ENCODE measurements at places on chromosomes 5 and 9. TPM values are rescaled to one million over a fixed set of nuclear protein-coding genes. Genes with fewer than 3 reads are reported as not detected.

PPIC gene
- total RNA-seq, result 42.9 TPM

IL3 gene
- not detected for total RNA-seq

KDM3B gene
- 88.8 TPM for total RNA-seq

NEK6 gene
- total RNA-seq, result 15.3 TPM

NUDCD2 gene
- total RNA-seq, result 9.7 TPM

CXCL14 gene
- 4.0 TPM for total RNA-seq

DNA sequence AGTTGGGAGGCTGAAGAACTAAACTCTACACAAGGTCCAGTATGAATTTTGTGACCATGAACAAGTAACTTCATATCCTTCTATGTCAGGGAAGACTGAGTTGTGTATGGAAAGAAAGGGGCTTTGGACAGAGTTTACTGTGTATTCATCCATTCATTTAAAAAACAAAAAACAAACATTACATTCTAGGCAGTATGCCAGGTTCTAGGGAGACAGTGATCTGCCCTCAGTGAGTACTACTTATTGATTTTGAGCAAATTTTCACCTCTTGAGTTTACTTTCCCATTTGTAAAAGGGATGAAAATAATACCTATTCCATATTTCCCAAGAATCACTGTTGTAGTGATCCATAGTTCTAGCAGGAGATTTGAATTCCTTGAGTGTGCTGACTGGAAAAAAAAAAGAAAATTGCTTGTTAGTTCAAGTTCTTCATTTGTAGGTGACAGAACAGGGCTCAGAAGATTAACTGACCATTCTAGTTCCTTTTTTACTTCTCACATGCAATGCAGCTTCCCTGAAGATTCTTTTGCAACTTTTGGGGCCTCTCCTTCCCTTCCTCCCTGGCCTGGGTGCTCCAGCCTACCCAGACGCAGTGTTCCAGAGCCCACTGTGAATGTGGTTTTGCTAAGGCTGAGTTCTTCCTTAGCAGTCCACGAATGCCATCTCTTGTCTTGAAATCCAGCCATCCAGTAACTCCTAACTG lies 2.6 kb upstream of the GAPVD1 start:
- H3K36me3 ChIP-seq, result no peaks in the 10 kb centered on the region
- H3K4me3 ChIP-seq, result no peak overlapping the region
- H3K4me1 ChIP-seq, result peaks cover 17% of the 10 kb centered on the region
- no peaks in the 10 kb centered on the region for H3K27me3 ChIP-seq
- no peak overlapping the region for H3K27ac ChIP-seq
- DNase-seq, result no peak

DNA sequence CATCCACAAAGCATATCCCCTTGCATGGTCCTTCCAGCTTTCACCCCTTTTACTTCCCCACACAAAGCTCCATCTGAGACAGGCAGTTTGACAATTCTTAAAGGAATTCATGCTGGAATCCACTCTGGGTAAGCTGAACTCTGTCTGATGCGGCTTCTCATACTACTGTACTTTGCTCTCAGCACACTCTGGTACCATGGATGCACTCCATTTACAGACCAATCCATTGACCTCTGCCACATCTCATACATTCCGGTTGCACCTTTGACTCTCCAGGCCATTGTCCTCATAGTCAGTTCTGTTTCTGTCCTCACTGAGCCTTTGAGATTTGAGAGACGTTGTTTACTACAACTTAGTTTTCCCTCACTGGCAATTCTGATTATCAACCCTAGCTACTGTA lies 12.2 kb downstream of the SPATA9 start:
- no peak overlapping the region for H3K4me3 ChIP-seq
- H3K27ac ChIP-seq, result peak overlapping the region; percentile 76
- H3K27me3 ChIP-seq, result no peaks in the 10 kb centered on the region
- H3K36me3 ChIP-seq, result no peaks in the 10 kb centered on the region
- DNase-seq, result no peak

DNA sequence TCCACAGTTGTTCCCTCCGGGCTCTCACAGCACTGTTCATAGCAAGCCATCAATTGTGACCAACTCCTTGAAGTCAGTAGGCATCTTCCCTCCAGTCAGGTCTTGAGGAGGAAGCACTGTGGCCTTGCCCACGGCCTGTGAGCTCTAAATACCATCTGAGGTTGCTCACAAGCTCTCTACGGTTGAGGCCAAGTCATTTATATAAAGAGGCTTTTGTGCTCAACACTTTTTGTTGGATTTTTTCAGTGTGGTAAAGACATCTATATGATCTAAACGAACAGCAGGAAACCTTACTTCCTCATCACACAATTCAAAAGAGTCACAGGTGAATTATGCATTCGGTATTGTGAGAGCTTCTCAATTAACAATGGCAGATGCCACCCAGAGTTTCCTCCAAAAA lies 97.3 kb downstream of the ZNF462 start:
- peaks cover 33% of the 10 kb centered on the region for H3K4me1 ChIP-seq
- H3K4me3 ChIP-seq, result no peak overlapping the region
- peak; percentile 57 for DNase-seq
- no peaks in the 10 kb centered on the region for H3K36me3 ChIP-seq
- H3K27me3 ChIP-seq, result no peaks in the 10 kb centered on the region
- H3K27ac ChIP-seq, result no peak overlapping the region

Measured in esophagus muscularis mucosa (tissue), 4 donors.